ENCODE measurements at places on chromosomes 4 and X.

DNA sequence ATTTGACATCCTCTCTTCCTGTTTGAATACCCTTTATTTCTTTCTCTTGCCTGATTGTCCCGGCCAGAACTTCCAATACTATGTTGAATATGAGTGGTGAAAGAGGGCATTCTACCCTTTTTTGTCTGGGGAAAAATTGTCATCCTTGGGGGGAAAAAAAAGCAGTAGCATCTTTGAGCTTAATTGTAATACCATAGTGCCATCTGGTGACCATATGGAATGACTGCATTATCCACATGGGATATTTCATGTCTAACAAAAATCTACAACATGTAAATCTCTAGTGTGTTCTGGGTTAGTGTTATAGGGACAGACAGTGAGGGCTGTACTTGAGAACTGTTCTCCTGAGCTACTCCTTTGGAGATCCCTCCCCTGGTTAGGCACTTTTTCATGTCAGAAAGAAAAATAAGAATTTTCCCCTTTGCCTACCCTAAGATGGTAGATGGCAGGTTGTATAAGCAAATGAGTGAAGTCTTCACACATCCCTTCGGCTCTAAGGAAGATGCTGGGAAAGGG lies 26.0 kb downstream of the CAPN6 start:
- DNase-seq, result no peak

GRCh38 chr4:16418814-16419213 lies 192.5 kb upstream of the TAPT1 start:
- DNase-seq, result no peak

- no peak for DNase-seq
Measured at GRCh38 chr4:109691411-109691920, 11.8 kb downstream of the CASP6 start.

- no peak for DNase-seq
Measured at GRCh38 chr4:176507845-176508533, 188.2 kb downstream of the SPCS3 start.

- no peak for DNase-seq
Measured at GRCh38 chr4:125590158-125590557, 275.4 kb downstream of the FAT4 start.

DNA sequence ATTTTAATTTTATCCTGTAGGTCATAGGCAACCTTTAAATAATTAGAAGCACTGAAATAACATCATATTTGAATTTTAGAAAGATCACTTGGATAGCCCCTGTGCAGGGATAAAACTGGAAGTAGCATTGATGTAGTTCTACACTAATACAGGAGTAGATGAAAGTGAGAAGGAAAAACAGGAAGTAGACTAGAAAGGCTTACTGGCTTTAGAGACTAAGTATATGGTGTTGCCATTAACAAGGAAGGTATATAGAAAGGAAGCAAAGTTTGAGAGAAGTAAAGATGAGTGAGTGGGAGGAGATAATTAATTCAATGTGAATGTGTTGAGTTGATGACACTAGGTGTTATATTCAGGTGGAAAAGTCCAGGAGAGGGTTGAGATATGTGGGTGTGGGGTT lies 73.1 kb upstream of the EPGN start:
- no peak for DNase-seq

DNA sequence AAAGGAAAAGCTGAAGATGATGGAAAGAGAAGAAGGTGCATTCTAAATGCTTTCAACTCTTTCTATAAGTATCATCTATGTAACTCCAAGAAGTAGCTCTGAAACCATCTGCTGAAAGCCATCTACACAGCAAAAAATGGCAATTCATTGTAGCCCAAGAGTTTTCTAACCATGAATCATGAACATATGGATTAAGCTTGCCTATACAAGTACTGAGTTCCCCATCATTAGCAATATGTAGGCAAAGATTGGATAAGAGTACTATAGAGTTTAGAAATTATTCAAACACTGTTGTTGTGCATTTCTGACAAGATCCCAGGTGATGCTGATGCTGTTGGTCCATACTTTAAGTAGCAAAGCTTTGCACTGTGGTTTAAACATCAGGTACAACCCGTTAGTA lies 11.2 kb downstream of the DAPP1 start:
- DNase-seq, result no peak

DNA sequence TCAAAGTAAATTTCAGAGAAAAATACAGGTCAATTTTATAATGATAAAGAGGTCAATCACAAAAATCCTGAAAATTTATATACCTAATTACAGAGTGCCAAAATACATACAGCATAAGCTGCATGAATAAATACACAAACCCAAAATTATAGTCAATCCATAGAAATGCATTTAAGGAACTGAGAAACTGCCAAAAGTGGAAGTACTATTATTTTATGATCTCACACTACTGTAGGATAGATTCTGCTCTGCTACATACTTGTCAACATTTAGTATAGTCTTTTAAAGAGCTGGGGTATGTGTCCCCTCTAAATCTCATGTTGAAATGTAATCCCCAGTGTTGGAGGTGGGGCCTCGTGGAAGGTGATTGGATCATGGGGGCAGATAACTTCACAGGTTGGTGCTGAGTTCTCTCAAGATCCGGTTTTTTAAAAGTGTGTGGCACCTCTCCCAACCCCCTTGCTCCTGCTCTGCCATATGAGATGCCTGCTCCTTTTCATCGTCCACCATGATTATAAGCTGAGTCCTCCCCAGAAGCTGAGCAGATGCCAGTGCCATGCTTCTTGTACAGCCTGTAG lies 31.8 kb downstream of the CHIC2 start:
- DNase-seq, result no peak

- DNase-seq, result no peak
Measured at GRCh38 chrX:82141942-82142341, 940.0 kb downstream of the SH3BGRL start.

DNA sequence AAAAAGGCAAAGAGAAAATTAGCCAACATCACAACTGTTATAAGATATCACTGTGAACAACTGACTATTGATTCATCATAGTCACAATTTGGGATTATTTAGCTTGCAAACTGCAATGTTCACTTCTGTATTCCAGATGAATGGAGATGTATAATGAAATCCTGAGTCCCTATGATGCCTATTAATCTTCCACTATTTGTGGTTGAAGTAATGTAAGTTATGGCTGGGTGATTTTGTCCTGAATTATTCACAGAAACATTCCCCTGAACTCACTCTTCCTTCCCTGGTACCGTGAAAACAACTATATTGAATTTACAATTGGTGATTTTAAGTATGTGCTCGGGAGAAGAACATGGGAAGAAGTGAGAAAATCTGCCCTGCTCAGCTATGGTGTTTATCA lies 50.8 kb upstream of the NPFFR2 start:
- no peak for DNase-seq

DNA sequence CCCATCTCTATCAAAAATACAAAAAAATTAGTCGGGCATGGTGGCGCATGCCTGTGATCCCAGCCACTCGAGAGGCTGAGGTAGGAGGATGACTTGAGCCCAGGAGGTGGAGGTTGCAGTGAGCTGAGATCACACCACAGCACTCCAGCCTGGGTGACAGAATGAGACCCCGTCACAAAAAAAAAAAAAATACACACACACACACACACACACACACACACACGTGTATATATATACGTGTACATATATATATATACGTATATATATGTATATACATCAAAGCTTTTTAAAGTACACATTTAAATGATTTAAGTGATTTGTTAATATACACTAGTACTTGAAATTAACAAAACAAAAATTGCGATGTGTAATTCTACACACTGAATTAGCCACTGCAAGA lies 6.0 kb downstream of the FBXW7 start:
- DNase-seq, result no peak
